ENCODE measurements at places on chromosomes 7 and 10.

GRCh38 chr10:31099094-31099493 is 67.4 kb upstream of the ZNF438 start:
- no peak for DNase-seq

GRCh38 chr7:98249106-98249505 is 2.9 kb downstream of the TECPR1 start:
- no peak for DNase-seq

DNA sequence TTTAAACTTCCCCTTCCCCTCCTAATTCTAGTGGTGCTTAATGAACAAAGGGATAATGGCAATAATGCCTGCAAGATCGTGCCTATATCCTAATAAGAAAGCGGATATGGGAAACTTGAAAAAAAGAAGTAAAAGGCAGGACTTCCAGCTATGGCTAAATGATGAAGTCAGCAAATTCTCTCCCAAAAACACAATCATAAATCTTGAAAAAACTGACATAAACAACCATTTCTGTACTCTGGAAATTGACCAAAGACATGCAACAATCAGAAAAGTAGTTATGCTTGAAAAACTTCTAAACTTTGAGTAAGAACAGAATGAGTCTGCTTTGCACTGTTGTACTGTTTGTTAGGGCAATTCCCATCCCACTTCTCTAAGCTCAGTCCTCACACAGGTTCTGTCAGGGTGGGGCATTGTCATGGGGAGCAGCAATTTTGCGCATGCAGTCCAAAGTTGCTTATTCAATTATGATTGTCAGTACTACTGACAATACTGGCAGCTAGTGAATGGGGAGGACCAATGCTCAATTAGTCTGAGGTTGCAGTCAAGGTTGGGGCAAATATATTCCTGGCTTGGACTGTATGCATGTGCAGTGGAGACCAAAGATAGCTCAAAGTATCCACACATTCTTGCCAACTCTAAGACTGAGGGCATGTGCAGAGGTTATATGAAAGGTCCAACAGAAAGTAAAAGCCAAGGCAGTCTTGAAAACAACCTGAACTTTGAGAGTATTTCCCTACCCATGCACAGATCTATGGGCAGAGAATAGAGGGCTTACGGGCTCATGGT is 34.1 kb upstream of the ARHGAP22 start:
- DNase-seq: no peak

- no peak for DNase-seq
Observed at GRCh38 chr7:37417107-37417474, 31.6 kb downstream of the ELMO1 start.

GRCh38 chr10:114386452-114386851 is 17.9 kb downstream of the AFAP1L2 start:
- no peak for DNase-seq

DNA sequence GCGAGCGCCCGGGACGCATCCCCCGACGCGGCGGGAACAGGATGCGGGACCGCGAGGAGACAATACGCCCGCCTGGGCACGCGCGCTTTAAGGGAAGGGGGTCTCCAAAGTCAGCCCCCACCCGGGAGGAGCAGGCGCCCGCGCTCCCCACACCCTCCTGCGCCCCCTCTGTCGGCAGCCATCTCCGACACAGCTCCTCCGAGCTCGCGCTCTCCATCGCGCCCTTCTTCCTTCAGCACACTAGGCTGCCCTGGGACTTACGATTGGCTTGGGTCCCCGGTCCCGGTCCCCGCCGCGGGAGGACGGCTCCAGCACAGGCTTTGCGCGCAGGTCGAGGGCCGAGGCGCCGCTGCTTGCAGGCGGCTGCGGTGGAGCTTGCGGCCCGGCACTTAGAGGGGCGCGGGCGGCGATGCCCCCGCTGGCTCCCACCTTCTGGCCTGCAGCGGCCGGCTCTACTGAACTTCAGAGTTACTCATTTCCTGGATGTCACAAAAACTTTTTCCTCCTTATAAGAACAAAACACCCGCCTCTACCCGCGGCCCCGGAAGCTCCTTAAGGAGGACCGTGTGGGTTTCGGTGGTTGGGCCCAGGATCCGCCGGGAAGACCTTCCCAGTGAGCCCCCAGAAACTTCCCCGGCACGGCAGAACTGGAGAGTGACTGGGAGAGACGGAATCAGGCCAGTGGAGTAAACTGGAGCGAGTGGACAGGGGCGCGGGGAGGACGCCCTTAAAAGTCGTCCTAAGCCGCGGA is at the start of gene ITPRIP:
Gene ITPRIP (minus strand): TSS at position 481 of the 751 bp plus-strand sequence. CDS start 22,414 bp downstream, outside the sequence.
- DNase-seq: peak; percentile 66

DNA sequence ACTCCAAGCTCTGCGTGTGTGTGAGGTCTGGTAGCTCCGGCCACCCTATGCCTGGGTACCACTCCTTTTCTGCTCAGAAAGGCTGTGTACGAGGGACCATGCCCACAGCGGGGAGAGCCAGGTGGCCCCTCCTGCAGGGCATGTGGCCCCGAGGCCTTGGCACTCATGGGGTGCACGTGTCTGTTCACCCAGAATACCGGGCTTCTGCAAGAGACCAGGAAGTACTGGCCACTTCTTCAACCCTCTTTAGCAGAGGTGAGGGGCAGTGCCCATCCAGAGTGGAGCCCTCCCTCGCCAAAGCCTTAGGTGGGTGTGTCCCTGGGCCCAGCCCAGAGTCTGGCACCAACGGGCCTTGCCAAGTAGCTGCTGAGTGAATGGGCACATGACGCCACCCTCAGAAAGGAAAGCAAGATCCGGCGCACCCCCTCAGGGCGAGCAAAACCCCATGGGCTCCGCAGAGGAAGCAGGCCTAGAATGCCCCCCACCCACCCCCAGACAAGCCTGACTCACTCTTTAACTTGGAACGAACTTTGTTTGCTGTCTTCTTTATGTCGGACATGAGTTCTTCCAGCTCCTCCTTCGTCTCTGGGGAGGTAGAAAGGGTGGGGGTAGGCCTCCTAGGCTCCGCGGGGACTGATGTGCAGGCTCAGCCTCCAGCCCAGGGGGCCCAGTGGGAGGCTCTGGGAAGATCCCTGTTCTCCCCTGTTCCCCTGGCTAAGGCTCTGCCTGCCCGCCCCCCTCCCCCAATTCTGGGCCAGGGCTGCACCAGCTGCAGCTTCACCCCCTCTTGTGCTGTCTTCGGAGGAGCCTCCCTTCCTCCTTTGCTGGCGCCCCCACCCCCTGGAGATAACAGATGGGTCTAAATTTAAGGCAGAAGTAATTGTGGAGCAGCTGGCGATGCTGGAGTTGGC is 14.6 kb downstream of the STX1A start:
- no peak for DNase-seq
